SK-N-SH treated with all-trans-retinoic acid at 6 μM for 48 hours (cell line): ENCODE measurements at places on chromosomes 2 and 18.

DNA sequence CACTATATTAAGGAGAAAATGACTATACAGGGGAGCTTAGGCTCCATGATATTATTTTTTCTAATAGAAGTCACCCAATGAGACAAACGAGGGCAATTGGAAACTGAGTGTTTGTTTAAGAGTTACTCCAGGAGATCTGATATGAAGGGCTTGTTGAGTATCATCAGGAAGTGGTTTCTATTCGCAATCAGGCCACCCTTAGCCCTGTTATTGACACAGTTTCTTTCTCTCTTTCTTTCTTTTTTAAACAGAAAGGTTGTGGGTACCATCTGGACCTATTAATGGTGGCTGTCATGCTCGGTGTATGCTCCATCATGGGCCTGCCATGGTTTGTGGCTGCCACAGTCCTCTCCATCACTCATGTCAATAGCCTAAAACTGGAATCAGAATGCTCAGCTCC, 117.3 kb downstream of the DPP4 start:
- no peak for ATAC-seq

DNA sequence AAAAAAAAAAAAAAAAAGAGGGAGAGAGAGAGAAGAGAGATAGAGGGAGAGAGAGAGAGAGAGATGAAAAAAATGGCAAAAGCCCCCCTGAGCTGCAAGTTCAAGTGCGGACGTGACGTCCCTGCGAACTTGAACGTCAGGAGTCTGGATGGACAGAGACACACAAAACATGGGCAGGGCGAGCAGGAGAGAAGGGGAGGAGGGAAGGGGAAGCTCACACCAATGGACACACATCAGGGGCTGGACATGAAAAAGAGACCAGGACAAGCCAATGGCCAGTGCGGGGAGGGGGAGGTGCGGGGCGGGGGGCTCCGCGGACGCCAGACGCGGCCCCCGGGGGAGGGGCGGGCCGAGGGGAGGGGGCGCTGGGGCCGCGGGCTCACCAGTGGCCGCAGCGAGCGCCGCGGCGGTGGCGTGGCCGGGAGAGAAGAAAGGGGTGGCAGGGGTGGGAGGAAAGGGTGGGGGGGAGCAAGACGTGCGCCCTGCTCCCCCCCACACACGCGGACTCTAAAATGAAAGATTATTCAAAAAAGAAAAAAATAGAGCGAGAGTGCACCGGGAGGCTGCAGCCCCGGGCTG, at the start of gene BCL11A:
BCL11A (minus strand) TSS at position 160 of the 579 bp plus-strand sequence. CDS start 384 bp downstream, outside the sequence.
- peak; percentile 47 for ATAC-seq

- no peak for ATAC-seq
Measured at GRCh38 chr2:190640117-190640516, 8.8 kb upstream of the NAB1 start.

DNA sequence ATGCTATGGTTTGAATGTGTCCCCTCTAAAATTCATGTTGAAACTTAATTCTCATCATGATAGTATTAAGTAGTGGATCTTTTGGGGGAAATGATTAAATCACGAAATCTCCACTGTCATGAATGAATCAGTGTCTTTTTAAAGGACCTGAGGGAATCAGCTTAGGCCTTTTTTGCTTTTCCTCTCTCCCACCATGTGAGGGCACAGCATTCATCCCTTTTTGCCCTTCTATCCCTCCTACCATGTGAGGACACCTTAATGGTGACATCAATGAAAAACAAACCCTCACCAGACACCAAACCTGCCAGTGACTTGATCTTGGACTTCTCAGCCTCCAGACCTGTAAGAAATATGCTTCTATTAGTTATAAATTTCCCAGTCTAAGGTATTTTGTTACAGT, 247.1 kb upstream of the UBE2E3 start:
- ATAC-seq = no peak

GRCh38 chr2:183389546-183390080, 265.4 kb downstream of the NUP35 start:
- no peak for ATAC-seq

GRCh38 chr18:63730773-63731172, 28.0 kb downstream of the SERPINB11 start:
- peak; percentile 31; the same call in 2 of the 3 replicates for ATAC-seq

GRCh38 chr2:212592695-212593094, 54.1 kb upstream of the ERBB4 start:
- ATAC-seq = no peak

GRCh38 chr2:100976645-100977391, 25.3 kb upstream of the RPL31 start:
- ATAC-seq = peak; percentile 90

- no peak for ATAC-seq
Measured at GRCh38 chr18:40013001-40013609, 1941.9 kb upstream of the PIK3C3 start.

DNA sequence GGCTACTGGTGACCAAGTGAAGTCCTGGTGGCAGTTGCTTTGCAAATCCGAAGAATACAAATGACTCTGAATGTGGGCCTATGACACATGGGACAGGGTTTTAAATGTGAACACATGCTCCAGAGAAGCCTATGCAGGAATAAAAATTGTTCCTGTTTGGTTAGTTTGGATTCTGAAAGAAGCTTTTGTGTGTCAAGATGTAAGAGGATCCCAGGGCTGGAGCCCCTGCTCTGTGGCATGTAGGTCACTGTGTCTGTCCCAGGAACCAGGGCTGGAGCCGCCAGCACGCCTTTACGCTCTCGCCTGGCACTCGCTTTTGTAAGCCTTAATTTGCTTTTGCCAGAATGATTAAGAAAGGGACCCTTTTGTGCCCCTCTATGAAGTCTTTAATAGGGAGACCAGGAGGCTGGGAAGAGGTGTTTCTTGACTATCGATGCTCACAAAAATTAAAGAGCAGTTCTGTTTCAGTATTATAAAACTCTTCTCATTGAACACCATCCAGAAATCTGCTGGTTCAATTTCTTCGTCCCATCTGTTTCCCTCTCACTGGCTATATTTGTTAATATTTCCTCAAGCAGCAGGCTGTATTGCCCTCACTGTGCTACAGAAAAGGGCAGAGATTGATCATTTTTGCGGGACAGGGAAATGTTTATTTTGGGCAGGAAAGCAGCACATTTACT, 532.7 kb upstream of the POU3F3 start:
- ATAC-seq = no peak

- no peak for ATAC-seq
Measured at GRCh38 chr18:29465526-29465925, 1288.6 kb upstream of the CDH2 start.

GRCh38 chr2:138010890-138011289, 46.6 kb downstream of the HNMT start:
- no peak; the same call in 2 of the 3 replicates for ATAC-seq

- ATAC-seq = no peak
Measured at GRCh38 chr18:67151366-67151765, 365.2 kb downstream of the DSEL start.

DNA sequence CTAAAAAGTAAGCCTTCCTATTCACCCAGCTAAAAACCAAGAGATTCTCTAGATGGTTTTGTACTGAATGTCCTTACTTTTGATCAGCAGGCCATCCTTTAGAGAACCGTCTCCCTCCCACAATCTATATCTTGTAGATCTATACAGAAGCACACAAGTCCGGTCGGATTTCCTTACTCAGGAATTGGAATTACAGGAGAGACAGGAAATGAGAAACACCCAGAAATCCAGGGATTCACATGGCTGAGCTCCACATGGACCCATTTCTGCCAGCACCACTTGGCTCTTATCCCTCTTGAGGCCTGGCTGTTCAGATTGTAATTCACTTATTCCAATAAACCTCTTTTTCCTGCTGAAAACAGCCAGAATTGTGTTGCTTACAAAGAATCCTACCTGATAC, 4.5 kb downstream of the OLA1 start:
- no peak for ATAC-seq

DNA sequence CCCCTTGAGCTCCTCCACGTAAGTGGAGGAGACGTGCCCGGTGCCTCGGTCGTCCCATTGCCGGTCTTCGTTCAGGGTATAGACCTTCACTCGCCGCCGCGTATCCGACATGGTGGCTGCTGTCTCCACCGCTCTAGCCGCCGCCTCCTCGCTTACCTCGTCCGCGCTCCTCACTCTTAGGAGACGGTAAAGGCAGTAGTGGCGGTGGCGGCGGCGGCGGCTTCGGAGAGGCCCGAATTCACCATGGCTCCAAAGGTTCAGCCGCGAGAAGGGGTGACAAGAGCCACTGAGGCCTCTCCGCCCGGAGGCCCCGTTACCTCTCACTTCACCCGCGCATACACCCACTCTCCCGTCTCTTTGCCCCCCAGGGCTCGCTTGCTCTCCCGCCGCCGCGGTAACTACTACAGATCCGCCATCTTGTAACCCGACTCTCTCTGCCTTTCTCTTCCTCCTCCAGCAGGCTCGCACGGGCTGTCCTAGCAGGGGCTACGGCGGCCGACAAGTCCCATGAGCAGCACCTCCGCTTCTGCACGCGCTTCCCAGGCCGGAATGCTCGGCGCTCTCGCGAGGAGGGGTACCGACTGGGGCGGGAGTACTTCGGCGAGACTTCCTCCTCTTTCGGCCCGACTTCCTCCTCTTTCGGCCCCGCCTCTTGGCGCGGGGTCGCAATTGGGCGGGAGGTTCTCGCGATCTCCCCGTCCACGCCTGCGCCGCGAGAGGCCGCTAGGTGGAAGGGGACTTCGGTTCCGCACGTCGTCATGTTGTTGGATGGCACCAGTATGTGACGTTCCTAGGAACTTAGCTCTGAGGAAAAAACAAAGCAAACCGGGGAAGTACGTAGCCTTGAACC, at the start of gene PPP4R3B:
PPP4R3B (minus strand) TSS at position 448 of the 850 bp plus-strand sequence; CDS start at position 111, 337 bp downstream.
- peak; percentile 90 for ATAC-seq

GRCh38 chr18:23238152-23238531, 102.9 kb downstream of the CABLES1 start:
- no peak for ATAC-seq

- peak; percentile 94 for ATAC-seq
Measured at GRCh38 chr2:72694715-72695496, 130.9 kb downstream of the EXOC6B start.

DNA sequence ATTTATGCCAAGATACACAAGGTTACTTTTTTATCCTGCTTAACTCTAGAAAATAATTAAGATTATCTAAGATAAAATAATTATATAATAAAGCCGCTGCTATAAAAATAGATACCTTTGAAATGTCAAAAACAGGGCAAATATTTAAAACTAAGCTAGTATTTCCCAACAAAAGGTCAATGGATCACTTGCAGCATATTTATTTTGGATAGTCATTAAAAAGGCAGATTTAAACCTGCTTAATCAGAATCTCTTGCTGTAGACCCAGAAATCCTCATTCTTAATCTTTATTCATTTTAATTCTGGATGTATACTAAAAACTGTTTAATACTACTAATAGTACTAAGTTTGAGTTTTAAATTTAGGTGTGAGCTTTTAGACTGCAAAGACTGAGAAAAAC, 139.0 kb upstream of the CWC22 start:
- ATAC-seq = no peak

GRCh38 chr18:65753520-65753919, 2.7 kb downstream of the CDH7 start:
- ATAC-seq = no peak

DNA sequence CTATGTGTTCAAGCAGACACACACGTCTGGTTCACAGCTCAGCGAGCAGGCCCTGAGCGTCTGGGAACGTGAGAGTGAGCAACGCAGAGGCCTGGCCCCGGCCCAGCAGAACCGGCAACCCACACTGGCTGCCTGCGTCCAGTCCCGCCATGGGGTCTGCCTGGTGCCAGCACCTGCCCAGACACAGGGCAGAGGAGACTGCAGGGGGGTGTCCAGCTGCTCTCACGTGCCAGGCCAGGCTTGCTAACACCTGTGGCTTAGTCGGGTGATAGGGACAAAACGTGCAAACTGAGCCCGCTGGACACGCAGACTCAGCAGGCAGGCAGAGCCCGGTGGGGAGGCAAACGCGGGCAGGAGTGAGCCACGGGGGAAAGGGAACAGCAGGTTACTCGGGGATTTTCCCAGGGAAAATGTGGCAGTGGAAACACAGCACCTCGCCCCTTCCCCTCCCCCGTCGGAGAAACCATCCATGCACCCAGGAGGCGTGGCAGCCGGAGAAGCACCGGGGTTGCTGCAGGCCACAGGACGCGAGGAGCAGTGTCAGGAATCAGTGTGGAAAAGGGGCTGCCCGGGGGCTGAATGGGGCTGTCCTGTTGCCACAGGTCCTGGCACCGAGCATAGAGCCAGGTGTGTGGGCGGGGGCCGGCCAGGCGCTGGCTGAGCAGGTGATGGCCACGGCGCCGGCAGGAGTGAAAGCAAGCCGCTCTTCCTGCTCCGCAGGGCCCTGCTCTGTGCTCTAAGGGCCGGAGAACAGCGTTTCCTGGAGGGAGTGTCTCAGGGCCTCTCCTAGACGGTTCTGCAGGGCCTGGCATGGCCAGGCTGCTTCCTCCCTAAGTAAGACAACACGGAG, 154.7 kb downstream of the HDAC4 start:
- no peak for ATAC-seq

DNA sequence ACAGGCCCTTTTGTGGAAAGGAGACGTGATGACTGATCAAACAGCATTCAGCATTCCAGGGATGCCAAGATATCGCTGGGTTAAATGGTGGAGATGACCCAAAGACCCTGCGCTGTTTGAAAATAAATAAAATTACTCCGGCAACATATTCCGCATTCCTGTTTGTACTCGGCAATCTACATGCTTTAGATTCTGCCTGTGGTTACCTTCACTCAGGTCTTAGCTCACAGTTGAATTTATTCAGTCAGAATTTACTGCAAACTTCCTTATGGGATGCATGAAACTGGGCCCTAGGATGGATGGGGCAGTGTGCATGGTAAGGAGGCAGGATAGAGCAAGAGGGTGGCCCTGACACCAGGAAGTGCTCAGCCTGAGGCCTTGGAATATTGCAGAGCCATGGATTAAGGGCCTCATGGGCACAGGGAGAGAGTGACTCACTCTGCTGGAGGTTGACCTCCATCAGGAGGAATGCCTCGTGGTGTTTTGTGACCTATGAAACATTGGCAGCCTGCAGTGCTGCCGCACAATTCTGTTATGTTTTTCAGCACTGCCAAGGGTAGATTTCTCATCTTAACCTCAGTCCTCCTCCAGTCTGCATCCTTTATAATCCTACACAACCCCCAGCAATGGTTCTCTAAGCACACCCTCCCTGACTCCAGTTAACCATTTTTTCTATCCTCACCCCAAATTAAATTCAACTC, 321.4 kb downstream of the IRS1 start:
- ATAC-seq = peak; percentile 85

DNA sequence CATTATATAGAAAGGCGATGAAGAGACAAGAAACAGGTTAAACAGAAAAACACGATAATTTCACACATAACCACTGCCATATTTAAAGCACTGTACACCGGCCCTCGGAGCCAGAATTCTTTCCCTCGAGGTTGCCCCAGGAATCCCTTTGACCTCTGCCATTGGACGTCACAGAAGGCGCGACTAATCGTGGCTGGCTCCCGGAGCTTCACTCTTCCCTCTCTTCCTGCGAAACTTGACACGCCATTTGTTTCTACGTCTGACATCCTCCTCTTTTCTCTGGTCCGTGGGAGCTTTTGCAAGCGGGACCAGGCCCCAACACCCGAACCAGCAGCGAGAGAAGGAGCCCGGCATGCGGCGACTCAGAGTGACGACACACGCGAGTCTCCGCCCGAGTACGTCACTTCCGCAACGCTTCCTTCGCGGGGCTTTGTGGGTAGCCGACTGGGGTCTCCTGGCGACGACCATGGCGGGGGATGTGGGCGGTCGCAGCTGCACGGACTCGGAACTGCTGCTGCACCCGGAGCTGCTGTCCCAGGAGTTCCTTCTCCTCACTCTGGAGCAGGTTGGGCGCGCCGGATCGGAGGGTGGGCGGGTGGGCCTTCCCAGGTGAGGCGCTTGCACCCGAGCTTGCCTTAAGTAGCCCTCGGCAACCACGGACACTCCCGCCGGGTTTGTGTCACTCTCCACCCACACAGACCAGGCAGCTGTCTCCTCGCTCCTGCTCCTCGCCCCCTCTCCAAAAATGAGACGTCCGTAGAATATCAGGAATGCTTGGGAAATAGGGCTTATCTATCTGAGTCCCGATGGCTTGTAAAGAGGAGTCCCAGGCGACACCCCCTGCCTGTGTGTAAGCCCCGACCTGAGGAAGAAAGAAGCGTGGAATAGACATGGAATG, at the start of gene C2orf49:
C2orf49 (plus strand) TSS at position 419 of the 898 bp plus-strand sequence; CDS start at position 467, 48 bp downstream.
- ATAC-seq = peak; percentile 93
